ENCODE measurements at places on chromosomes 1 and 21. TPM values are rescaled to one million over a fixed set of nuclear protein-coding genes. Genes with fewer than 3 reads are reported as not detected.

SUMO3 gene
- 108 TPM for total RNA-seq

AK5 gene
- 0.82 TPM for total RNA-seq

GRCh38 chr21:26544201-26544775 lies 28.8 kb downstream of the CYYR1 start:
- DNase-seq, result no peak

DNA sequence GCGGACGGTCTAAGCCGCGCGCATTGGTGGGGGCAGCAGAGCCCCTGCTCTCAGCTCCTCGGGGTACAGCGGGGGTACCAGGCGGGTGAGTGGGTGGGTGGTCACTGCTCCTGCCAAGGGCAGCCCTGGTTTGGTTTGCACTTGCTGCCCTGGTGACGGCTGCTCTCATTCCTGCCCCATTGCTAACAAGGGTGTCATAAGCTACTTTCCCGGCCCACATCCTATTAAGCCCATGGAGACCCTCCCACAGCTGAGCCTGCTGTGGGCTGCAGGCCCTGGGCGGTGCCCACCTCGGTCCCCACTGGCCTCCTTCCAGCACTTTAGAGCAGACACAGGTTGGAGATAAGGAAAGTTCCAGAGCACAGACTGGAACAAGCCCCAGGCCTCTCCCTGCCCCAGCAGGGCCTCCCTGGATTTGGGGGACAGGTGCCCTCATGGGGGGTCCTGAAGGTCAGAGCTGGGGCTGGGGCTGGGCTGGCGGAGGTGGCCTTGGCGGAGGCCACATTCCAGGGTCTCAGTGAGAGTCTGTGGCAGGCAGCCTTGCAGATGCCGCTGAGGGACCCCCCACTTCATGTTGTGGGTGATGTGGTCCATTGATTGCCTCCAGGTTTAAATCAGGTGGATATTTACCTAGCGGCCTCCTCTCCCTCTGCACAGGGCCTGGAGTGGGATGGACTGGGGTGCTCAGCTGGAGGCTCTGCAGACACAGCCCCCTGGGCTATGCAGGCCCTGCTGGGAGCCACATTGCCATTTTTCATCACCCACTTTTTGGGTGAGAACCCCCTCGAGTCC lies 27.0 kb downstream of the COL18A1 start:
- DNase-seq, result no peak

- DNase-seq, result peak; percentile 61
These were observed 865 bp downstream of the ADPRS start for GRCh38 chr1:36089393-36090121.

DNA sequence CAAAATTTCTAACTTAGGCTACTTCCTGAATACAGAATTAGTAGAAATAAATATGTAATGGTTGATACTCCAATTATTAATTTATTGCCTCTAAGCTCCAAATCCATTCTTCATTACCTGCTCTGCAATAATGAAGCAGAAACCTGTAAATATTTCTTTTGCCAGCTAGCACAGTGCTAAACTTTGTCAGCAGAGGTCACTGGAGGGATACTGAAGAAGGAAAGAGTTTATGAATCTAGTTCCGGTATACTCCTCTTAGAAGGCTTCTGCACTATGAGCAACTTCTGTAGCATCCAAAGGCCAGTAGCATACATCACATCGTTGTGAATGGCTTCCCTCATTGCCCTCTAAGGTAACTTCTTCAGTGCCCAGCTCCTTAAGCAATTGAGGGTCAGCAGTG lies 81.0 kb upstream of the LHX8 start:
- DNase-seq, result no peak

DNA sequence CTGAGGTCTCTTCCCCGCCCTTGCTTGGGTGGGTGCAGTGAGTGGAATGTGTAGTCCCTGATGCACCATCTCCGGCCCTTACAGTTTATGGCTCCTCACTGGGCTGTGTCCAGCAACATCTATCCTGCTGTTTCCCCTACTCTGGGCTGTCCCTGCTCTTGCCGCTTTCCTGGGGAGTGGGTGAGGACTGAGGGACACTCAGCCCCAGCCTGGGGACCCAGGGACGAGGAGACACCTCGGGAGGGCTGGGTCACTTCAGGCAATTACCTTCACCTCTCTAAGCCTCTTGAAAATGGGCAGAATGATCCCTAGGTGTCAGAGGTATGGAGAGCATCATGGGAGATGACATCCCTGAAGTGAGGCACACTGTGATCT lies 13.6 kb upstream of the LRP8 start:
- DNase-seq, result no peak

GRCh38 chr21:40671716-40672115 lies 175.2 kb downstream of the DSCAM start:
- DNase-seq, result no peak

All from ovary (tissue), 10 donors.